ENCODE measurements at places on chromosomes 7 and 10. TPM values are rescaled to one million over a fixed set of nuclear protein-coding genes. Genes with fewer than 3 reads are reported as not detected.

- no peaks in the 10 kb centered on the region for H3K36me3 ChIP-seq
- no peaks in the 10 kb centered on the region for H3K4me1 ChIP-seq
- no peak overlapping the region for H3K4me3 ChIP-seq
- H3K27me3 ChIP-seq = peaks cover 7% of the 10 kb centered on the region
These were observed 184.0 kb downstream of the GRID1 start for GRCh38 chr10:86182595-86182994.

GRCh38 chr7:41889040-41889439 lies 186.2 kb upstream of the INHBA start:
- no peak overlapping the region for H3K4me3 ChIP-seq
- H3K4me1 ChIP-seq = peaks cover 10% of the 10 kb centered on the region
- H3K27ac ChIP-seq = no peak overlapping the region
- no peaks in the 10 kb centered on the region for H3K36me3 ChIP-seq
- no peaks in the 10 kb centered on the region for H3K27me3 ChIP-seq

GRCh38 chr10:28778524-28778923 lies 101.2 kb downstream of the BAMBI start:
- no peaks in the 10 kb centered on the region for H3K27me3 ChIP-seq
- H3K4me1 ChIP-seq = no peaks in the 10 kb centered on the region
- no peak overlapping the region for H3K4me3 ChIP-seq
- no peak for DNase-seq

- no peaks in the 10 kb centered on the region for H3K27me3 ChIP-seq
- peaks cover 8% of the 10 kb centered on the region for H3K4me1 ChIP-seq
- H3K27ac ChIP-seq = no peak overlapping the region
- H3K36me3 ChIP-seq = no peaks in the 10 kb centered on the region
- no peak overlapping the region for H3K4me3 ChIP-seq
These were observed 36.0 kb downstream of the GNA12 start for GRCh38 chr7:2807845-2808772.

GRCh38 chr10:80480852-80481251 lies 26.7 kb downstream of the TSPAN14 start:
- H3K27ac ChIP-seq = no peak overlapping the region
- H3K27me3 ChIP-seq = no peaks in the 10 kb centered on the region
- H3K36me3 ChIP-seq = peaks cover 3% of the 10 kb centered on the region
- 0 out of 2 replicates have a peak, but pooled peaks cover 3% of the 10 kb centered on the region for H3K4me1 ChIP-seq
- DNase-seq = no peak

GRCh38 chr7:1105189-1105588 lies 17.3 kb downstream of the GPER1 start:
- H3K27me3 ChIP-seq = no peaks in the 10 kb centered on the region
- peaks cover 2% of the 10 kb centered on the region for H3K36me3 ChIP-seq
- DNase-seq = peak; percentile 49
- H3K4me3 ChIP-seq = peak overlapping the region; percentile 28
- peak overlapping the region; percentile 70 for H3K27ac ChIP-seq
- peaks cover 33% of the 10 kb centered on the region for H3K4me1 ChIP-seq

ZRANB1 gene
- polyA plus RNA-seq = 2.7 TPM

ZNF503 gene
- polyA plus RNA-seq = 0.26 TPM

SLC39A12 gene
- polyA plus RNA-seq = 0.54 TPM
